ENCODE measurements at places on chromosomes 5 and 9.
A peak's percentile ranks its signal among the peaks of the same experiment; 100 is the strongest.

- DNase-seq, result no peak
Measured at GRCh38 chr5:175520321-175520720, 42.0 kb downstream of the SFXN1 start.

DNA sequence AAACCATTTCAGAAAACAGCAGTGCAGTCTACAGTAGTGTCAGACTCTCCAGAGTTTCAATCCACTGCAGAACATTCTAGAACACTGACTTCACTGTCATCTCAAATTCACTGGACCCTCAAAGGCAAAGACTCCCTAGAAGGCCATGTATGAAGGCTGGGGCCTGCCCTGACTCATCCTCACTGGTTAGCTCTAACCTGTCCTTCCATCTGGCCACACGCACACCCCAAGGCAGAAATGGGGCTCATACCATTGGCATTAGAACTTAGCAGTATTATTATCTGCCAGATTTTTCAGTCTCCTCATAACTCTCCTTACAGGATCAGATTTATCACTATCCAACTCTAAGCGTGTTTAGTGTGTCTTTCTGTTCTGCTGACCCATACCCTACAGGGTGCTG is 20.4 kb downstream of the S1PR3 start:
- DNase-seq, result no peak

DNA sequence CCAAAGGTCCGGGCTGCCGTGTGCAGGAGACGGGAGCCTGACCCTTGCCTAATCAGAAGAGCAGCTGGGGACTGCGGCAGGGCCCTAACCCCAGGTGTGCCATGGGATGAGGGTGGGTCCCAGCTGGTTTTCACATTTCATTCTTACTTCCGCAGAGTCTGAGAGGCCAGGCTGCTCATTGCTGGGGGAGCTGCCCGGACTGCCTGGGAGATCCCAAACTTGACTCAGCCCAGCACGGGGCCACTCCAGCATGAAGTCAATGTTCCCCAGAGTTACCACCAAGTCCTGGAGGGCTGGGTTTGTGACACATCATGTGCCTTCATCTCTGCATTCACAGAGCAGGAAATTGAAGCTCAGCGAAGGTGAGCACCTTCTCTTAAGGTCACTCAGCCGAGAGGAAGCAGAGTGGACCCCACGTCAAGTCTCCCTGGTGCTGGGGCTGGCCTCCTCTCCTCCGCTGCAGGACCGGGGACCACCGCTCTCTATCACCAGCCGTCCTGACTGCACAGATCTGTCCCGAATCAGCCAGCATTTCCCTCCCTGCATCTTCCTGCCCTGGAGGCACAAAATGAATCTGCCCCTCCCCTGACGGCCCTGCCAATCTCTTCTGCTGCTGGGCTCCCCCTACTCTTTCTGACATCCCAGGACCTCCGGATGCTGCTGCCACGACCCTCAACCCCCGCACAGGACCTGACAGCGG is 54.6 kb upstream of the PHYKPL start:
- no peak for DNase-seq

GRCh38 chr5:168269937-168270330 is 21.5 kb upstream of the WWC1 start:
- DNase-seq, result no peak

DNA sequence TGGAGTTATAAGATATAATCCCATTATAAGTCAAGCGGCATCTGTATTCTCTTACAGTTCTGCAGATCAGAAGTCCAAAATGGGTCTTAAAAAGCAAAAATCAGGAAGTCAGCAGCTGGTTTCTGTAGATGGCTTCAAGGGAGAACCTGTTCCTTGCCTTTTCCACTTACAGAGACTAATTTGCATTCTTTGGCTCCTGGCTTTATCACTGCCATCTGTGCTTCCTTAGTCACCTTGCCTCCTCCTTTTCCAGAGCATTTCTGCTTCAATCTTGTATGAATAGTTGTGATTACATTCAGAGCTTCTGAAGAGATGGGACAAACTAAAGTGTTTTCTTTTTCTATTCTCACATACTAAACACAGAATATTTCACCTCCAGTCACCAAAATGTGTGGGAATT is 647.3 kb upstream of the GRAMD2B start:
- no peak for DNase-seq

GRCh38 chr5:158777647-158778350 is 321.9 kb downstream of the EBF1 start:
- peak; percentile 61 for DNase-seq

GRCh38 chr5:114988096-114988495 is 181.6 kb downstream of the TRIM36 start:
- DNase-seq, result no peak

- peak; percentile 95 for DNase-seq
Measured at GRCh38 chr9:706606-707459, 134.7 kb upstream of the DMRT1 start.

- DNase-seq, result no peak
Measured at GRCh38 chr9:121098567-121099198, 23.9 kb downstream of the CNTRL start.

- no peak for DNase-seq
Measured at GRCh38 chr5:41874512-41875060, 4.4 kb upstream of the OXCT1 start.

- no peak for DNase-seq
Measured at GRCh38 chr5:135032695-135032998, 1.4 kb downstream of the PITX1 start.

DNA sequence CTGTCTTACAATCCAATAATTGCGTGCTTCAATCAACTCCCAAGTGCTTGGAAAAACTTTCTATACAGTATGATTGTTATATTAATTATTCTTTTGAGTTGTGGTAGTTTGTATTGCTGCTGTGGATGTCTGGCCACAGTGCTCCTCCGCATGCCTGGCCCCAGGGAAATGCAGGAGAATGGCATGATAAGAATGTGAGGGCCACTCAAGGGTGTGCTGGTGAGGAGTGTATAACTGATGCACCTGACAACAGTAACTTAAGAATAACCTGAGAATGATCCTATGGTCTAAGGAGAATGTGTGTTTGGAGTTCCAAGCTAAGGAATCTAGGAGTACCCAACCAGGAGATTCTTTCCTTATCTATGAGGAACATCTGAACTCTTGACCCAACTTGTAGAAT is 152.9 kb upstream of the APC start:
- no peak for DNase-seq

DNA sequence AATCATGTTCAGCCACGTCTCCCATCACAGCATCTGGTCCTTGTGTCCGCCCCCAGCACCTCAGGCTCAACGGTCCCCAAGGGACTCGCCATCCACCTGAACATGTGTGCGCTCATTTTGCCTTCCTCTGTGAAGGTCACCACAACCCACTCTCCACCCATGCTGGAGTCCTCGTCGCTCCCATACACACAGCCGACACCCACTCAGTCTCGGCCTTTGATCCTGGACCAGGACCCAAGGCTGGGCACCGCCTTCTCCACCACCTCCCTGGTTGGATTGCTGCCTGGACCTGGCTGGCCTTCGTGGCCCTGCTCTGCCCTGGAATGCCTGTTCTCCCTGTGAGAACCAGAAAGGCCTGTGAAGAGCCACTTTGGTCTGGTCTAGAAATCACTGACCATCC is 60.3 kb downstream of the UBE2QL1 start:
- DNase-seq, result peak; percentile 95

DNA sequence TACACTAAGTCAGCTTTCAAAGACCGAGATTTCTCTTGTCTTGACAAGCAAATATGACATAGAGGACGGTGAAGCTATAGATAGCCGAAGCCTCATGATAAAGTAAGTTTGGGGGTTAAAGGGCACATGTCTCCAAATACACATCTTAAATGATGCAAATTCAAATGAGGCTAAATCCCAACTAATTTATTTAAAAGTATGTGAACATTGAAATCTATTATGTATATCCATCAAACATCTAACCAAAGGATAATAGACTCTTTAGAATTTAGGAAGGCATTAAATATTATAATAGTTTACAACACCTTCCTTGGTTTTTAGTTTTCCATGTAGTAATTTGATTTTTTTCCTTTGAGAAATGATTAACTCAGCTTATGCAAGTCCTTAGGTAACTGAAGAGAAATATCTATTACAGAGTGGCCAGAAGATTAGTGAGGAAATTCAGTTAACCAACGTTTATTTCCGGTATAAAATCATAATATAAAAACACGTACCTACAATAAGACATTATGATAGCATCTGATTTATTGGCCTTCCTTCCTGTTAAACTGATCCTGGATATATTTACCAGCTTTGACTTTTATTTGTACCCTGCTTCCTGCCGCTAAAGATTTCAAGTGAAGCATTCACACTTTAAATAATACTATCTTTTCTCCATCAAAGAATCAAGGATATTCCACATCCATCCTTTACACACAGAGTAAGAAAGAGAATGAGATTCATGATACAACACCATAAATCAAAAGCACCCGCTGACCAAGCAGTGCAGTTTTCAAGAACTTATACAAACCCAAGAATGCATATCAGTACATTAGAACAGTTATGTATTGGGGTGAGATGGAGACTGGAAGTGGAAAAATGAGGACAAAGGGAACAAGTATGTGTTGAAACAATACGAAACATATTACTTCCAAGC is 31.9 kb upstream of the F2R start:
- DNase-seq, result no peak

DNA sequence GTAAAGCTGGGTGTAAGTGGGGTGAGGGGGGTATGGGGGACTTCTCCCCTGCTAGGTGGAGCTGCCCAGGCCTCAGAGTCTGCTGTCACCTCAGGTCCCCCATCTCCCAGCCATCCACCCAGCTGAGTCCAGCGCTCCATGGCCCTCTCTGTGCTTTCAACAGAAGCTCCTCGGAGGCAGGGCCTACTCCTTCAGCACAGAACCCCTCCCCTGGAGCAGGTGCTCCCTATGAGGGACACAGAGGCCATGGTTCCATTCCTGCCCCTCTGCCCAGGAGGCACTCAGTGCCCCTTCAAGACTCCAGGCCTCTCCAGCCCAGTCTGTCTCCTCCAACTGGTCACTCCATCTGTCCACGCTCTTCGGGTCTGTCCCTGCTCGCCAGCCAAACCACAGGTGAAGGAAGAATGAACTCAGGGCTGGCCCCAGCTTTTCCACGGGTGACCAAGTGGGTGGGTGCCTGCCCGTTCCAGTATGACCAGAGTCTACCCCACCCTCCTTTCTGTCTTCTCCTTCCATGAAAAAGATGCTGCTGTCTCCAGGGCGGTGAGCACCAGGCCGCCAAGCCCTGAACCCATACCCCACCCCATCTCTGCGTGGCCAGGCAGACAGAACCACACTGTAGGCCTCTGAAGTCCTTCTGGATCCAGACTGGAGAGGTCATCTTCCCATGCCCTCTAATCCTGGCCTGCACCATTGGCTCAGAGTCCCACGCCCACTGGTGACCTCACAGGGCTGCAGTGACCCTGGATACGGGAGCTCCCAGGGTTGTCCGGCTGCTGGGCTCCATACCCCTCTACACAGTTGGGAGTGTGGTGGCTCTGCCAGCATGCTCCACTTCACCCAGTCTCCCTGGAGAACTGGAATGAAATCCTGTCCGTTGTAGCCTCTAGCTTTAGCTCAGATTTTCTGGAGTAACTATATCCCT is 11.9 kb downstream of the GBGT1 start:
- no peak for DNase-seq

GRCh38 chr5:65682148-65682547 is 39.8 kb downstream of the SGTB start:
- no peak for DNase-seq

- no peak for DNase-seq
Measured at GRCh38 chr5:1488882-1489680, 34.7 kb downstream of the LPCAT1 start.

DNA sequence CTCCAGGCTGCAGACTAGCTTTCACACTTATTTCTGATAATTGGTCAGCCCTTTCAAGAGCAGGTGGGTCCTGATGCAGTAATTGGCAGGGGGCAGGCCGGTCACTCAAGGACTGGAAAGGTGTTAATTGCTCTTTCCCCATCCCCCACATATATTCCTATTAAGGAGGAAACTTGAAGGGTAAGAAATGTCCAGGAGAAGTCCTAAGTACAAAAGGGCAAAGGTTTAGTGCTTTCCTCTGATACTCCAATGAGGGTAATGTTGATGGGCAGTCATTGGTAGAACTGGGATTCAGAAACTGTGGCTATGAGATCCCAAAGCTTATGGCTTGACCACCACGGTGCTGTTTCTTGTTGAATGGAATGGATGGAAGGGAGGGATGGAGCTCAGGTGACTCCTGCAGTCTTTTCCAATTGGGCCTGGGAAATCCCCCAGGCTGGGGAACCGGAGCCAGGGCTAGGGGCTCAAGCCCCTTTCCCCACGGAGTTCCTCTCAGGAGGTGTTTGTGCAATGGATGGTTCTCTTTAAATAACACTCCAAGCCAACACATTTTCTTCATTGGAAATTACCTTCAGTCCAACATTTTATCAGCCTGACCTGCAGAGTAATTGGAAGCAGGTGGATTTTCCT is 103.2 kb upstream of the ALDH1B1 start:
- no peak for DNase-seq

DNA sequence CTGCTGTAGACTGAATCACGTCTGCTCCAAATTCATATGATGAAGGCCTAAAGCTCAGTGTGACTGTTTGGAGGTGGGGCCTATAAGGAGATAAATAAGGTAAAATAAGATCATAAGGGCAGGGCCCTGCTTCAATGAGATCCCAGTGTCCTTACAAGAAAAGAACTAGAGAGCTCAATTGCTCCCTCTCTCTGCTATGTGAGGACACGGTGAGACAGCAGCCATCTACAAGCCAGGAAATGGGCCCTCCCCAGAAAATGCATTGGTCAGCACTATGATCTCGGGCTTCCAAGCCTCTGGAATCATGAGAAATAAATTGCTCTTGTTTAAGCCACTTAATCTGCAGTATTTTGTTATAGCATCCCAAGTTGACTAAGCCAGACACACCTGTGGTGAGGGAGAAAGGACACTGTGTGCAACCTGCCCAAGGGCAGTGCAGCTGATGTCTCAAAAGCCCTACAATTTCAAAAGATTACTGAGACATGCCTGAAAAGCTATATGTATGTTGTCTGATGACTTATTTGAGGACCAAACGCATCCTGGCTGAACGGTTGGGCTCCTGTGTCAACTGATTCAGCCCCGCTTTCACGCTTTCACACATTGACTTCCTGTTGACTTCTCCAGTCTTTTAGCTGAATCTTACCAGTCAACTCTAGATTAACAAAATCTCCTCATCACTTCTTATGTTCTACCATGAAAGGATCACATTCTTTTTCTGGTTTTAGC is 13.2 kb downstream of the GZMK start:
- no peak for DNase-seq

GRCh38 chr5:149002053-149002452 is 60.8 kb downstream of the SH3TC2 start:
- no peak for DNase-seq

DNA sequence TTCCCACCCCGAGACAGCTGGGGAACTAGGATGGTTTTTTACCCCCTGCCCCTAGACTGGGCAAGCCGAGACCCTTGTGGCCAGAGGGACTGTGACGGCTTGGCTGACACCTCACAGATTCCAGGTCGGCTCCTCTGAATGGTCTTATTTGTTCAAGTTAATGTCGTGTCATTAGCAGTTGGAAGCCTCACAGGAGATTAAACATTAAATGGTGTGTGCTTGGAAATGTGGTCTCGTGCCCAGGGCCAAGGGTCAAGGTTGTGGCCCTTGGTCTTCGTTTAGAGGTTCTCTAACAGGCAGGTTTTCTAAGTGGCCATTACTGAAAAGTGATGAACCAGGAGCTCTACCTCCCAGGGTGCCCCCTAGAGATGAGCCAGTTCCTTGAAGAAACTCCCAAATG is 61.2 kb upstream of the RXRA start:
- peak; percentile 94 for DNase-seq
